ENCODE measurements at places on chromosomes 1 and 21.

GRCh38 chr1:4050998-4051397 lies 150.9 kb upstream of the C1orf174 start:
- no peak for DNase-seq

DNA sequence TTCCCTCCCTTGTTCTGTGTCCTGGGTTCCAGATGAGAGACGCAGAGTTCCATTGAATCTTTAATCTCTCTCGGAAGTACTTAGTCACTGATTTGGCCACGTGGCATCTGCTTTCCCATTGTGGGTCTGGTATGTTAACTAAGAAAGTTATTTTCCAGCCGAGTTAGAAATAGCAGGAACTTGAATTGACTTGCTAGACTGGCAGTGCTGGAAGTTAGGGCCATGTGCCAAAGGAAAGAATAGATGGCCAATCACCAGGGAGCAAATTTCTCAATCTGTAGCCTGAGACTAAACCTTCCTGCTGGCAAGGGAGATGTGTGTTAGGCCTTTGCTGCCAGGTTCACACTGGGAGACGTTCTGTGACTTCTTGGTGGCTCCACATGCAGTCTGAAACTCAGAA lies 24.2 kb upstream of the SLFNL1 start:
- DNase-seq = no peak

GRCh38 chr1:50326026-50326425 lies 97.2 kb downstream of the DMRTA2 start:
- DNase-seq = no peak

- no peak for DNase-seq
Observed at GRCh38 chr21:38352536-38353219, 95.9 kb downstream of the KCNJ15 start.

GRCh38 chr1:66405061-66405460 lies 128.9 kb upstream of the SGIP1 start:
- DNase-seq = no peak

GRCh38 chr1:117976381-117976780 lies 46.8 kb downstream of the WDR3 start:
- no peak for DNase-seq

- DNase-seq = no peak
Observed at GRCh38 chr1:62327360-62328055, 8.3 kb upstream of the KANK4 start.

GRCh38 chr1:150151291-150152181 lies 1.8 kb downstream of the PLEKHO1 start:
- no peak for DNase-seq

DNA sequence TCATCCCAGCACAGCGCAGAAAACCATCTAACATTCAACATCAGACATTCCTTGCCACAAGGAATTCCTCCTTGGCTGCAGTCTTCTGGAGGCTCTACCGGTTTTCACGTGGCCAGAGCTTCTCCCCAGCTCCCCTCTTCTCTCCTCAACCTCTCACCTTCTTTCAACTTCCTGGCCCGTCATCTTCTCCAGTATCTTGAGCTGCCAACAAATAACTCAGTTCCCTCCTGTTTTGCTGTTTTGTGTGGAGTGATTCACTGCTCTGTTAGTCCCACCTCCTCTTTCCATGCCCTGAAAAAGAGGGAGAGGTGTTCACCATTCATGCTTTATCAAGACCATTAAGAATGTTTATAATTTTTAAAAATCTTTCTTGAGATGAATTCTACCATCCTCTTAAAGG lies 32.6 kb downstream of the PIGM start:
- no peak for DNase-seq

- no peak for DNase-seq
Observed at GRCh38 chr1:117286145-117286544, 75.4 kb upstream of the VTCN1 start.

GRCh38 chr1:10374442-10374860 lies 24.4 kb upstream of the PGD start:
- no peak for DNase-seq

GRCh38 chr1:207203541-207203940 lies 99.5 kb downstream of the C4BPA start:
- no peak for DNase-seq

- DNase-seq = no peak
Observed at GRCh38 chr1:26858891-26859640, 3.9 kb upstream of the SFN start.

GRCh38 chr1:32770741-32771548 lies 46.2 kb downstream of the YARS1 start:
- no peak for DNase-seq

DNA sequence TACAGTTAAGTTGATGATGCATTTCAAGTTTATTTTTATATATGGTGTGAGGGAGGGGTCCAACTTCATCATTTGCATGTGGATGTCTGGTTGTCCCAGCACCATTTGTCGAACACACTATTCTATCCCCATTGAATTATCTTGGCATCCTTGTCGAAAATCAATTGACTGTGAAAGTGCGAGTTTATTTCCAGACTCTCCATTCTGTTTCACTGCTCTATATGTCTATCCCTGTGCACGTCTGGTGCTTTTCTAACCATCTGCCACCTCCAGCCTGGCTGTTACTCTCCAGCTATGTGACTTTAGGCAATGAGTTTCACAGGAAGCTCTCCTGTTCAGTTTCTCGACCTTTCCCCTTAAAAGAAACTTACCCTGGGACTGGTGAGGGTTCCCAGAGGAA lies 137.1 kb upstream of the KLHDC7A start:
- no peak for DNase-seq

- peak; percentile 62 for DNase-seq
Observed at GRCh38 chr1:233700338-233700737, 86.4 kb downstream of the KCNK1 start.

DNA sequence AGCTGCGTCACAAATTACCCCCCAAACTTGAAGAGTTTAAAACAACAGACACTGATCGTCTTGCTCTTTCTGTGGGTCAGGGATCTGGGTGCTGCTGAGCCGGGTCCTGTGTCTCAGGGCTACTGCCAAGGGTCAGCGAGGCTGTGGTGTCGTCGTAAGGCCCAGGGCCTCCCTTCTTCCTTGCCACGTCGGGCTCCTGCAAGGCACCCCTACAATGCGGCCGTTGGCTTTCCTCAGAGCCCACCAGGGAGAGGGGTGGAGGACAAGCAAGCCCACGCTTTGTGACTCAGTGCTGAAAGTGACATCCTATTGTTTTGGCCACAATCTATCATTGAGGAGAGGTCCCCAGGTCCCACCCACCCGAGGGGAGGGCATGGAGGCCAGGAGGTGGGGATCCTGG lies 7.7 kb upstream of the FBLIM1 start:
- no peak for DNase-seq

DNA sequence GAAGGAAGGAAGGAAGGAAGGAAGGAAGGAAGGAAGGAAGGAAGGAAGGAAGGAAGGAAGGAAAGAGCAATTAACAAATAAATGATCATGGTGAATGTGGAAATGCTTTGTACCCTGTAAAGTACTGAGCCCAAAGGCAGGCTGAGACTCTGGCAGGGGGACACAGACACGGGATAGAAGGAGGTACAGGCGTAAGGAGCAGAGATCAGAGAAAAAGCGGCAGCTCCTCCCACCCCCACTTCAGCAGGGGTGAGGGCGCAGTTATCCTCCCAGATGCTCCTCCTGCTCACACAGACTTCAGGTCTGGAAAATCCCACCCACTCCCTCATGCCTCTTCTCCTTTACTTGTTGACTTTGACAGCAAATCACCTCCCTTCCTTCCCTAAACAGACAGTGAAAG lies 464.5 kb downstream of the MATN1 start:
- no peak for DNase-seq

DNA sequence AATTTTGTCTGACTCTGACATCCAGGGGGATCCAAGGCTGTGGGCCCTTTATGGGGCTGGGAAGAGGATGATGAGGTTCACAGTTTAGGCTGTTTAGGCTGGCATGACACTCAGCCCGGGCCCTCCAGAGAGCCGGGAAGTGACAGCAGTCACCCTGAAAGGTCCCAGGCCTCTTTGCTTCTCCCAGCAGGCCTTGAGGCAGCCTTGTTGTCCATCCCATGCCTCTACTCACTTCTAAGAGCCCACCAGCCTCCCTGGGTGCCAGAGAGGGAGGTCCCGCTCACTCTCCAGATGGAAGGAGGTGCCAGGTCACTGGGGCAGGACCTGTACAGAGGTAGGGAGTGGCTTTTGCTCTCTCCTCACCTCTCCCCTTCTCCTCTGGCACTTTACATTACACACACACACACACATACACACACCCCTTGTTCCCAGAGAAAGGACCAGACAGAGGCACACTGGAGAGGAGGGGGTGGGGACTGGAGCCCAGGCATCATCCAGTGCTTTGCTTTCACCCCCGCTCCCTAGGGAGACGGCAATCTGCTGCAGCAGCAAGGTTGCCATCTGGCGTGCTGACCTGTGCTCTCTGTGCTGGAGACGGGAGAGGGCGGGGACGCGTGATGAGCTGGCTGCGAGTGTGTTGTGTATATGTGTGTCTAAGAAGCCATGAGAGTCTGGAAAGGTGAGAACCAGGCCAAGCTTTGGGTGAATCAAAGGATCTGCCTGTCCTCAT lies 4.6 kb downstream of the KLHDC8A start:
- DNase-seq = peak; percentile 92

GRCh38 chr1:204127597-204128242 lies 24.1 kb downstream of the ETNK2 start:
- DNase-seq = peak; percentile 34

DNA sequence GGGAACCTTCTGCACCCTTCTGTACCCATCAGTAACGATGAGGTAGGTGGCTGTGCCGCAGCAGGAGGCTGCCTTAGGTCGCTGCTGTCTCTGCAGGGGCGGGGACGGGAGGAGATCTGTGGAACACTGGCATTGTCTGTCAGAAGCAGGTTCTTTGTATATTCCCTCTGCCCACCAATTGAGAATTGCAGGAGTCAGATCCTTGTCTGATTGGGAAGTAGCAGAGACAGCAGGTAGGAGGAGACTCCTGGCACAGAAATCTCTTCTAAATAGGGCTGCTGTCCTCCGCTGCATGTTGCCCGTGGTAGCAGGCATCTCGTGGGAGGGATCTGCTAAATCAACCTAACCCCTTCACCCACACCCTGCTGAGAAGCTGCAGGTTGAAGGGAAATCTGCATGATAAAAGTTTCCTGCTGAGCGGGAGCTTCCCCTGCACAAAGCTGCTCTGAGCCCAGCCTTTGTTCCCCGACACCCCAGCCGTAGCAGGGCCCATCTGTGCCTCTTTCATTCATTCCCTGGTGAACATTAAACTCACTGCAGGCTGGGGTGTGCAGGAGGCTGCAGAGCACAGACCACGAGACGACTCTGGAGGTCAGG lies 15.9 kb downstream of the SARS1 start:
- no peak for DNase-seq

GRCh38 chr1:86503406-86504136 lies 34.8 kb downstream of the CLCA1 start:
- DNase-seq = no peak

DNA sequence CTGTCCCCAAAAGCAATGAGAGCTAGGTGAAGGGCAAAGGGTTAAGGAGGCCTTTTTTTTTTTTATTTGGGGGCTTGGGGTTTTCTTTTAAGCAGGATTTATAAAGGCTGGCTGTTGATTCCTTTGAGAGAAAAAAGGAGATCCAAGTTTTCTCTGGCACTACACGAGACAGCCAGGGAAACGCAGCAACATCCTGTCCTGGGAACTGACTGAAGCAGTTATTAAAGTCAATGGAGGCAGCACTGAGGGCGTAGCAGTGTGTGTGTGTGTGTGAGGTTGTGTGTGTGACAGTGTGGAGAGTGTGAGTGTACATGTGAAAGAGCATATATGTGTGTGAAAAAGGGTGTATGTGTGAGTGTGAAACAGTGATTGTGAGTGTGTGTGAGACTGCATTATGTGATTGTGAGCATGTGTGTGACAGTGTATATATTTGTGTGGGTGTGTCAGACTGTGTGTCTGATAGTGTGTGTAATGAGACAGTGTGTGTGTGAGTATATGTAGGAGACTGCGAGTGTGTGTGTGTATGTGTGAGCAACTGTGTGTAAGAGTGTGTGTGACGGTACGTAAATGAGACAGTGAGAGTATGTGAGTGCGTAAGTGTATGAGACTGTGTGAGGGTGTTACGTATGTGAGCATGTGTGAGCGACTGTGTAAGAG lies 65.9 kb upstream of the TIAM1 start:
- no peak for DNase-seq

DNA sequence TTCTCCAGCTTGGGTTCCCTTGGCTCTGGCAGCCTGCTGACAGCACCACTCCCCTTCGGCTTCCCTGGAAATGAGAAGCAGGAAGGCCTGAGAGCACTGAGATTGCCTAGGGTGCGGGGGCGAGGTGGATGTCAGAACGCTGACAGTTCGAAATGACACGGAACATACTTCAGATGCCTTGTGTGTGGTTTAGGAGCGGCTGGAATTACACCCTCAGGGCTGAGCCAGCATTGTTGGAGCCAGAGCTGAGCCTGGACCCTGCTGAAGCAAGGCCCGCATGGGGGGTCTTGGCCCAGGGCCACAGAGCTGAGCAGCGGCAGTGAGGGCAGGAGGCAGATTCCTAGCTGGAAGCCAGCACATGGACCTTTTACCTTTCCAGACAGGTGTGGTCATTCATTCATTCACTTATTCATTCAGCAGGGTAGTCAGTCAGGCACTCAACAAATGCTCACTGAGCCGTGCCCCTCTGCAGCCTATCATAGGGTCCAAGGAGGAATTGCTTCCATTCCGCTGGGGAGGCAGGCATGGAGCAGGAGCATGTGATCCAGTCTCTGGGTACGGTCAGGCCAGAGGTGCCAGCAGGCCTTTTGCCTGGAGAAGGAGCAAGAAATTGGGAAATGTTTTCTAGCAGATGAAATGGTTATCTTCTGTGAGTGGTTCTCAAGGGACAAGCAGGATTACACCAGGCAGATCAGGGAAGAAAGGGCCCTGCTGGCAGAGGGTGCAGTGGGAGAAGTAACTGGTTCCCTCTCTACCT lies 6.6 kb upstream of the FOXE3 start:
- no peak for DNase-seq

- DNase-seq = no peak
Observed at GRCh38 chr1:211935448-211935970, 99.8 kb downstream of the INTS7 start.

DNA sequence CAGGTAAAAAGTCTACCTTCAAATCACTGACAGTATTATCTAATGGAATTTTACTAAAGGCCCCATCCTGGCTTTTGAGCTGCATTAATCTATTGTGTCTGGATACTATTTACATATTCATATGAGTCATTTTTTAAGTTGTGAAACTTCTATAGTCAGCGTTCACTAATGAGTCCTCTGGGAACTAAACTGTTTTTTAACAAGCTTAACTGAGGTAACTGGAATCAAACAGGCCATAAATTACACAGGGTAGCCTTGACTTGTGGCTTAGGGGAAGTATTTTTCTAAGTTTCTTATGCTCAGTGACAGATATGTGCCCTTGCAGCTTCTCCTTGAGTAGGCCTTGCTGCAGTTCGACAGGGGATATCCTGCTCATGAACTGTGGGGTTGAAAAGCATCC lies 68.8 kb downstream of the JMJD4 start:
- DNase-seq = no peak

All from NCI-H1436 treated with DMSO at 0.1 percent for 48 hours (cell line).